ENCODE measurements at places on chromosomes 12 and 14. TPM values are rescaled to one million over a fixed set of nuclear protein-coding genes. Genes with fewer than 3 reads are reported as not detected.
A peak's percentile ranks its signal among the peaks of the same experiment; 100 is the strongest.

OR4N2 gene
- total RNA-seq: not detected

TAOK3 gene
- total RNA-seq: 25.4 TPM

INHBC gene
- not detected for total RNA-seq

LRP1-AS gene
- total RNA-seq: not detected

P2RX2 gene
- total RNA-seq: not detected

FAR2 gene
- total RNA-seq: 0.32 TPM

NINJ2 gene
- total RNA-seq: not detected

HOXC12 gene
- total RNA-seq: not detected

GRCh38 chr12:10501030-10501429 lies 4.7 kb upstream of the EIF2S3B start:
- H3K4me1 ChIP-seq: no peaks in the 10 kb centered on the region
- H3K27me3 ChIP-seq: peaks cover 14% of the 10 kb centered on the region
- H3K4me3 ChIP-seq: no peak overlapping the region
- no peak for DNase-seq
- no peak overlapping the region for H3K27ac ChIP-seq

DNA sequence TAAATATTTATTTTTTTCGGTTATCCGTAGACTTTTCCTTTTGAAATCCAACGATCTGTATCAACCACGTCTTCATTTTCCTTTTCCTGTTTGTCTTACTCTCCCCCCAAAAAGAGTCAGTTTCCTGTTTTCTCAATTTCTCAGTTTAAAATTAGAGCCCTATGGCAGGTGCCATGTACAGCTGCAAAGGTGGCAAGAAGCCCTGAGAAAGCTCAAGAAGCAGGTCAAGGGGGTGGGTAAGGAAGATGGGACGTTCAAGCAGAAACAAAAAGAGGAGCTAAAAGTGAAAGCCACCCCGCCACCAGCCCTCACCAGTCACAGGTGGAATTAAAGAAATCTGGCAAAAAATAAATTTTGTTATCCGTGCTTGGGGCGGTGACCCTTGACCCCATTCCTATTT lies 26.7 kb downstream of the SLC35E3 start:
- H3K4me3 ChIP-seq: no peak overlapping the region
- no peak for DNase-seq
- H3K36me3 ChIP-seq: no peaks in the 10 kb centered on the region
- no peaks in the 10 kb centered on the region for H3K27me3 ChIP-seq

- H3K4me3 ChIP-seq: no peak overlapping the region
- no peaks in the 10 kb centered on the region for H3K36me3 ChIP-seq
- DNase-seq: no peak
- H3K27me3 ChIP-seq: peaks cover 2% of the 10 kb centered on the region
Measured at GRCh38 chr12:107522692-107523477, 162.7 kb upstream of the PWP1 start.

DNA sequence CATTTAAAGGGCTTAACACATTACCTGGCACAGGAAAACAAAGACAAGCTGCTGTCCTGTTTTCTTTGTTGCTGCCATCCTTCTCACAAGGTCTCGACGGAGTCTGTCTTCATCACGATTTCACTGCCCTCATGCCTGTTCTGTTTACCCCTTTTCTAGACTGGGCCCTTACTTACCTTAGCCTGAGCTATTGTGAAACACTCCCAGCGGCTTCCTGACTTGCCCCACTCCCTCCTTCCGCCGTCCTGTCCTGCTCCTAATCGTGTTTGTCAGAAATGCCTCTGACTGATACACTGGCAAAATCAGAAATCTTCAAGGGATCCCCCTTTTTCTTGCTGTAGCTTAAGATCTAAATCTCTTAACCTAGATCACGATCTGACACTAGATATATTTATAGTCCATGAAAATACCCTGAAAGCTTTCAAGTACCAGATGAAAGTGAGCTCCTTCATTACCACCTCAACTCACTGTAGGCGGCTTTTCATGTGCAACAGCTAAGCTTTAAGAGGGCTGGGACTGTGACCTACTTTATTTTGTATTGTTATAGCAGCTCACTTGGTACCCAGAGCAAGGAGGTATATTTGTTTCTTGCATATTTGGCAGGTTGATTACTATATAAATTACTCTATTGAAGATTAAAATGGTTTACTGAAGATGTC lies 32.1 kb downstream of the TECPR2 start:
- H3K36me3 ChIP-seq: peaks cover 53% of the 10 kb centered on the region
- peaks cover 25% of the 10 kb centered on the region for H3K4me1 ChIP-seq
- H3K27me3 ChIP-seq: no peaks in the 10 kb centered on the region

DNA sequence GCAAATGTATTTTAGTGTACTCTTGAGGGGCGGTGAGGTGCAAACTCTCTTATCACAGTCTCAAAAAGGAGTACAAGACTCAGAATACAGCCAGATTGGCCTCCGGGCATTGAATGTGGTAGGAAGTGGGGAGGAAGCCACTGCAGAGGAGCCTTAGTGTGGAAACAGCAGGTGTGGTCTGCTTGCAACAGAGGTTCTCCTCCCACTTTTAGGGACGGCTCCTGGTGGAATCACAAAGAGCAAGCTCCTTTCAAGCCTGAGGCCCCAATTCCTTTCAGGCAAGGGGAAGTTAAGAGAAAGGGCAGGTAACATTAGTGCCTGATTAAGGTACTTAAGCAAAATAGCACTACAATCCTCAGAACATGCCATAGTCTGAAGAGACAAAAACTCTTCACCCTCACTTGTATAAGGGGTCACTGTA lies 23.7 kb upstream of the SLC2A3 start:
- DNase-seq: no peak
- H3K4me3 ChIP-seq: peak overlapping the region; percentile 88
- H3K27ac ChIP-seq: peak overlapping the region; percentile 92
- peaks cover 37% of the 10 kb centered on the region for H3K4me1 ChIP-seq
- no peaks in the 10 kb centered on the region for H3K27me3 ChIP-seq

DNA sequence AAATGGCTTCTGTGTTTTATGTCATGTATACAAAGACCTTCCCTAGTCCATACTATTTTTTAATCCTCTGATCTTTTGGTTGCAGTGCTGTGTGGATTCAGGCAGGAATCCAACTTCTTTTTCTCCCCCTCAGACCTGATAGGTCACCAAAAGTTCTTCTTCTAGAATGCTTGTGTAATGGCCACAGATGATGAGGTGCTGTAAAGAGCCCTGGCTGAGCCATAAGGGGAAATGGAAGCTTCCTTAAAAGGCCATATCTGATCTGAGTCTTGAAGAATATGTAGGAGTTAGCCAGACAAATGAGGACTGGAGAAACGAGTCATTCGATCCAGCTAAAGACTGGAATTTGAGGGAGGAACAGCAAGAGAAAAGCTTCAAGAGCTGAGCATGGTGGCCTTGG lies 353.9 kb downstream of the PCNX1 start:
- DNase-seq: peak; percentile 32
- peaks cover 25% of the 10 kb centered on the region for H3K4me1 ChIP-seq
- H3K27ac ChIP-seq: 0 out of 2 replicates have a peak overlapping the region, but pooled peaks have one; percentile 2
- no peak overlapping the region for H3K4me3 ChIP-seq
- peaks cover 32% of the 10 kb centered on the region for H3K36me3 ChIP-seq

GRCh38 chr12:59164226-59164625 lies 243.9 kb upstream of the LRIG3 start:
- H3K4me1 ChIP-seq: peaks cover 24% of the 10 kb centered on the region
- no peaks in the 10 kb centered on the region for H3K27me3 ChIP-seq
- no peak overlapping the region for H3K4me3 ChIP-seq
- no peak for DNase-seq

GRCh38 chr14:105471823-105472485 lies 2.7 kb upstream of the CRIP2 start:
- H3K4me1 ChIP-seq: no peaks in the 10 kb centered on the region
- no peak for DNase-seq
- H3K27me3 ChIP-seq: no peaks in the 10 kb centered on the region
- H3K36me3 ChIP-seq: no peaks in the 10 kb centered on the region
- no peak overlapping the region for H3K4me3 ChIP-seq

DNA sequence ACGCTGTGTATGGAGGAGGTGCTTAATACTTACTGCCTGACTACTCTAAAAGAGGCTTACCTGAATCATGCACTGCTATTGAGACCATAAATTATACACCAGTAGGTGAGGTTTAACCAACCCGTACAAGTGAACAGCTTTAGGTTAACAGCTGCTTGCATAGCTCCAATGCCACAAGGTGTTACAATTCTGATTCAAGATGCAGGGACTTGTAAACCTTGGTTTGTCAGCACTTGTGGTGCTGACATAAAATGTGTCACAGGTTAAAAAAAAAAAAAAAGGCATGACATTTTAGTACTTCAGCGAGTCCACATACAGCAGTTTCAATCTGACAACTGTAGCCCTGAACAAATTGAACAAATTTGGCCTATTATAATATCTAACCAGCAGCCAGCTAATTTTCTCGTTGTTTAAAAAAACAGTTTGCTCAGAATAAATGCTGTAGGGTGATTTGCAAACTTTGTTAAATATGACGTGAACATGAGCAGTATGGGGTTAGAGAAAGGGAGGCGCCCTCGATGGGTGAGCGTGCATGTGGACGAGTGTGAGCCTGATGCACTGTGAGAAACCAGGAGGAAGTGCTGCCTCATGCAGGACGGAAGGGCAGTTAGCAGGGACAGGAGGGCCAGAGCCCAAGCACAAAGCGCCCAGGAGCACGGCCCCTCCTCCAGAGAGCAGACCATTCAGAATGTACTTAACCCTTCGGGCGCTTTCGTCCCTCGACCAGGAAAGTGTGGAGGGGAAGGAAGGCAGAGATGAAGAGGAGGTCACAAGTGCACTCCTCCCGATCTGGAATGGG lies 44.7 kb downstream of the TCHP start:
- H3K27me3 ChIP-seq: no peaks in the 10 kb centered on the region
- H3K36me3 ChIP-seq: peaks cover 46% of the 10 kb centered on the region
- peak overlapping the region; percentile 92 for H3K27ac ChIP-seq
- H3K4me3 ChIP-seq: peak overlapping the region; percentile 60

GRCh38 chr14:61247935-61248334 lies 33.2 kb downstream of the TMEM30B start:
- H3K27me3 ChIP-seq: no peaks in the 10 kb centered on the region
- no peaks in the 10 kb centered on the region for H3K36me3 ChIP-seq
- H3K27ac ChIP-seq: peak overlapping the region; percentile 9

DNA sequence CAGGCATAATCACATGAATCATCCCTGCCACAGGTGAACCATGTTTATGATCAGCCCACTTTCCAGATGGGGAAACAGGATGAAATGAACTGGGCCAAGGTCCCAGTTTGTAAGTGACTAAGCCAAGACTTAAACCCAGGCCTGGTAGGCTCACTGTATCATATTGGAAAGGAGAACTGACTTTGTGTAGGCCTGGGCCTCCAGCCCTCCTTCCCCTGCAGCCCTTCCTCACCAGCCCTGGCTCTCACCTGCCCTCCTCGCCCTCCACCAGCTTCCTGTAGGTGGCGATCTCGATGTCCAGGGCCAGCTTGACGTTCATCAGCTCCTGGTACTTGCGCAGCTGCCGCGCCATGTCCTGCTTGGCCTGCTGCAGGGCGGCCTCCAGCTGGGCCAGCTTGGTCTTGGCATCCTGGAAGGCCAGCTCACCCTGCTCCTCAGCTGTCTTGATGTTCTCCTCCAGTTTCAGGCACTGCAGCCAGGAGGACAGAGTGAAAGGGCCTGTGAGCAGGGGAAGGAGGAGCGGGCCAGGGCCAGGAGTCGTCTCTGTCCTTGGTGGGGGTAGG lies 19.8 kb downstream of the KRT80 start:
- no peak overlapping the region for H3K27ac ChIP-seq
- peak; percentile 18 for DNase-seq
- H3K4me3 ChIP-seq: no peak overlapping the region
- H3K27me3 ChIP-seq: no peaks in the 10 kb centered on the region
- H3K36me3 ChIP-seq: no peaks in the 10 kb centered on the region
- peaks cover 29% of the 10 kb centered on the region for H3K4me1 ChIP-seq

DNA sequence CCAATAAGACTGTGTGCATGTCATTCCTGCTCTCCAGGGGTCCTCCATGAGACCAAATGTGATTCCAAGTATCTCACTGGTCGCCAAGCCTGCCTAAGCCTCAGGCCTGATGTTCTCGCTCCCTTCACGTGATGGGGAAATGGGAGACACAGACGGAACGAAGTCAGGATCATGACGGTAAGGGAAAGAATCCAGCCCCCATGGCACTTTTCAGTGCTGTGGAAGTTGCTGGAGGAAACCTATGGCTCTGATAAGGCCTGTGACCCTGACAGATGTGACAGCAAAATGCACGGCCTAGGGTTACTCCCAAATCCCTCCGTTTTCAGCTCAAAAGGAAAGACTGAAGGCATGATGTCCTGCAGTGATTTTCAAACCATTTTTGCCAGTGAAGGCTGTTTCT lies 184.9 kb downstream of the CALM1 start:
- H3K27me3 ChIP-seq: no peaks in the 10 kb centered on the region
- H3K27ac ChIP-seq: no peak overlapping the region
- no peaks in the 10 kb centered on the region for H3K4me1 ChIP-seq
- H3K4me3 ChIP-seq: no peak overlapping the region
- DNase-seq: no peak

DNA sequence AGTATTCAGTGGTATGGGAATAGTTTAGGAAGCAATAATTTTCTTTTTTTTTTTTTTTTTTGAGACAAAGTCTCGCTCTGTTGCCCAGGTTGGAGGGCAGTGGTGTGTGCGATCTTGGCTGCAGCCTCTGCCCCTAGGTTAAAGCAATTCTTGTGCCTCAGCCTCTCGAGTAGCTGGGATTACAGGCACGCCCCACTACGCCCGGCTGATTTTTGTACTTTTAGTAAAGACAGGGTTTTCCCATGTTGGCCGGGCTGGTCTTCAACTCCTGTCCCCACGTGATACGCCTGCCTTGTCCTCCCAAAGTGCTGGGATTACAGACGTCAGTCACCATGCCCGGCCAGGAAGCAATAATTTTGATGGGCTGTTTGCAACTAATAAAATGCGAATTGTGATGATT lies 62.1 kb downstream of the ATG14 start:
- DNase-seq: no peak
- no peaks in the 10 kb centered on the region for H3K36me3 ChIP-seq
- no peak overlapping the region for H3K27ac ChIP-seq
- peaks cover 7% of the 10 kb centered on the region for H3K4me1 ChIP-seq
- no peak overlapping the region for H3K4me3 ChIP-seq

- peaks cover 1% of the 10 kb centered on the region for H3K27me3 ChIP-seq
- no peak for DNase-seq
- H3K27ac ChIP-seq: no peak overlapping the region
- H3K4me1 ChIP-seq: peaks cover 1% of the 10 kb centered on the region
- H3K4me3 ChIP-seq: no peak overlapping the region
- H3K36me3 ChIP-seq: no peaks in the 10 kb centered on the region
Measured at GRCh38 chr12:84643993-84644392, 268.6 kb downstream of the SLC6A15 start.

- H3K27ac ChIP-seq: no peak overlapping the region
- H3K27me3 ChIP-seq: no peaks in the 10 kb centered on the region
- H3K4me1 ChIP-seq: no peaks in the 10 kb centered on the region
- no peaks in the 10 kb centered on the region for H3K36me3 ChIP-seq
- peak; percentile 16 for DNase-seq
- H3K4me3 ChIP-seq: no peak overlapping the region
Measured at GRCh38 chr12:13390381-13390861, 193.9 kb downstream of the EMP1 start.

DNA sequence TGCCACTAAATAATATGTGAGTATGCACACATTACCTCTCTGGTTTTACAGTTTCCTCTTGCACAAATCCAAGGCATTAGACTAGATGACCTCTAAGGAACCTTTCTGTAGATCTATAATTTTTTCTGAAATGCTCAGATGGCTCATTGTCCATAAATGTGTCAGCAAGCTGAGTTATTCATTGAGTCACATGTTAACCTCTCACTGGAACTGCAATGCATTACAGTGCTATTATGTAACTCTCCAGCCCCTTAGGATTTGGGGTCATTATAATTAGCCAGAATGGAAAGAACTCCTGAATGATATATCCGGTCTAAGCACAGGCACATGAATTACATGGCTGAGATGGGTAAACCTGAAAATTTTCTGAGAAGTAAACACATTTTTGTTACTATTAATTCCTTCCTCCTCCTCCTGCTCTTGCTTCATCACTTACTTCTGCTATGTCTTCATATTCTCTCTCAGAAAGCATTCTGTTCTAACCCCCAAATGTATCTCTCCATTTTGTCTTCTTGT lies 20.3 kb upstream of the DRAM1 start:
- H3K36me3 ChIP-seq: peaks cover 10% of the 10 kb centered on the region
- H3K4me3 ChIP-seq: peak overlapping the region; percentile 14
- H3K27ac ChIP-seq: no peak overlapping the region
- peak; percentile 84 for DNase-seq

Measured in HFFc6 (cell line).